ENCODE measurements at places on chromosomes 6 and 20.
A peak's percentile ranks its signal among the peaks of the same experiment; 100 is the strongest.

- DNase-seq: peak; percentile 48
Observed at GRCh38 chr6:41581381-41581991, 35.3 kb downstream of the FOXP4 start.

- DNase-seq: no peak
Observed at GRCh38 chr6:42899871-42900270, 16.0 kb upstream of the PTCRA start.

- DNase-seq: no peak
Observed at GRCh38 chr20:56463428-56463827, 5.0 kb upstream of the RTF2 start.

GRCh38 chr6:126170433-126170832, 169.5 kb upstream of the CENPW start:
- DNase-seq: no peak

DNA sequence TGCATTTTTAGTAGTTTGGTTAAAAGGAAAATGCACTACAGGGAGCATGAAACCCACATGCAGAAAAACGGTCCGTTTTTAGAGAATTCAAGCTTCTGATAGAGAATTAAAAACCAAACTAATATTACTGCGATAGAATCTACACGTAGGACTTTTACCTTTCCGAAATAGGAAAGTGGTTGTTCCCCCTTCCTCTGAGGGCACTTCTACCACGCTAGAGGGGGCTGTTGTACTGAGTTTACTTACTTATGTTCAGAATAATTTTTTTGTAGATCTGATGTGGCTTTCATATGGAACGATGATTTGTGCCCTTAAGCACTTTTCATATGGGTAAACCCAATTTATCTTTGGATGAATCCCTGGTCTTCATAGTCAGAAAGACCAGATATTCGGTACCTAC, 264.3 kb upstream of the PLN start:
- peak; percentile 66 for DNase-seq

DNA sequence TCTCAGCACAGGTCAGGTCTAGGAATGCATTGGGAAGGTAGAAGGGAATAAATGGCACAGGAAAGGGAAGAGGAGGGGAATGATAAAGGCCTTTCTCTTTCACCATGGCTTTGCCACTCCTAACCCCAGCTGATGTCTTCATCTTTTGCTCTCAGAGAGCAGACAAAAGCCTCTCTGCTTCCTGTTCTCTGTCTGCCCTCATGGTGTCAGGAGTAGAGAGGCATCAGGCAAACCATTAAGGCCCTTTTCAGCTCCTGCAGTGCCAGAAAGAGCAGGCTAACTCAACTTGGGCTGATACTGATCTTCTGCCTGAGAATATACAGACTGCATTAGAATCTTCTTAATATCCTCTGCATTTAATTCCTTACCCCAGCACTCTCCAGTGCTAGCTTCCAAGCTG, 48.0 kb upstream of the STXBP5 start:
- DNase-seq: no peak

GRCh38 chr6:159691133-159691962, 1.7 kb downstream of the SOD2 start:
- peak; percentile 72 for DNase-seq

- no peak for DNase-seq
Observed at GRCh38 chr20:11124849-11125505, 451.2 kb upstream of the JAG1 start.

GRCh38 chr20:35942243-35942642, 12.1 kb downstream of the SCAND1 start:
- no peak for DNase-seq
